Peyer's patch (tissue), 4 donors: ENCODE measurements at places on chromosomes 12 and 14. TPM values are rescaled to one million over a fixed set of nuclear protein-coding genes. Genes with fewer than 3 reads are reported as not detected.

The HELB gene
- total RNA-seq, result 19.8 TPM

The PARPBP gene
- total RNA-seq, result 4.2 TPM

The SAMD15 gene
- not detected for total RNA-seq

The HCFC2 gene
- 16.0 TPM for total RNA-seq

The SLCO1A2 gene
- not detected for total RNA-seq

The NXPH4 gene
- total RNA-seq, result not detected

The AICDA gene
- 5.4 TPM for total RNA-seq

DNA sequence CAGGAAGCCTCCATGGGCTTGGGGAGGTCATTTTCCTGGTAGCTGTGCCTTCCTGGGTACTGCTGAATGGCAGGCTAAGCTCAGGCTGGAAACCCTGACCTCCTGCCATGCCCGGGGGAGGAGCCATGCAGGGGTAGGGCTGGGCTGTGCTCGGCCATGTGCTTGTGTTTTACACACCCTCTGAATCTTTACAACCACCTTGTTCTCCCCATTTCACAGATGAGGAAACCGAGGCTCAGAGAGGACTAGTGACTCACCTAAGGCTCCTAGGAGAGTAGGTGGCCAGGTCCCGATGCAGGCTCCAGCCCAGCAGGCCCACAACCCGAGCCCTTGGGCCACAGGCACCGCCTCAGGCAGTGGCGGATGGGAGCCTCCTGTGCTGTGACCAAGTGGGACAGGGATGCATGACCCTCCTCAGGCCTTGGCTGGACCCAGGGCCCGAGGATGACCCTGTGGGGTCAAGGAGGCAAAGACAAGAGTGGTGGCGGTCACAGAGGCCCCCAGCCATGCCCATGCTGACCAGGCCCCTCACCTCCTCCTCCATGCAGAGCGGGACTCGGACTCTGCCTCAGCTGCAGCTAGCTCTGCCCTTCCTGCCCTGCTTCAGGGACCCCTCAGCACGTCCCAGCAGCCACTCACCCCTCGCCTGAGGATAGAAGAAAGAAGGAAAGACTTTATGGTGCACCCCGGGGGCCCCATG, 136.1 kb downstream of the CALM1 start:
- DNase-seq, result no peak

DNA sequence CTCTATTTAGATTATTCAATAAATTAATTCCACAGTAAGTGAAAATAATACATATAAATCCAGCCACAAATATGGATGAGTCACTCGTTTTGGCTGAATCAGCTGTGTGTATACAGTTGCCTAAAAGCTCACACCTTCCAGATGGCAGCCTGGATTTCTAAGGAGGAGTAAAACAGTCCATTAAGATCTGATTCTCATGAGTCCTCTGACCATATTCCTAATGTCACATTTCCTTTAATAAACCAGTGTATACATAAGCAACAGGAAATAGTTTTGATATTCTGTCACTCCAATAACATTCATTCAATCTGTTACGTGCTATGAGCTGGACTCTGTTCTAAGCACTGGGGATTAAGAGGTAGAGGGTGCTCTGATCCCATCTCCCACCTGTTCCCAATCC, 21.8 kb downstream of the MDM1 start:
- no peak for DNase-seq

DNA sequence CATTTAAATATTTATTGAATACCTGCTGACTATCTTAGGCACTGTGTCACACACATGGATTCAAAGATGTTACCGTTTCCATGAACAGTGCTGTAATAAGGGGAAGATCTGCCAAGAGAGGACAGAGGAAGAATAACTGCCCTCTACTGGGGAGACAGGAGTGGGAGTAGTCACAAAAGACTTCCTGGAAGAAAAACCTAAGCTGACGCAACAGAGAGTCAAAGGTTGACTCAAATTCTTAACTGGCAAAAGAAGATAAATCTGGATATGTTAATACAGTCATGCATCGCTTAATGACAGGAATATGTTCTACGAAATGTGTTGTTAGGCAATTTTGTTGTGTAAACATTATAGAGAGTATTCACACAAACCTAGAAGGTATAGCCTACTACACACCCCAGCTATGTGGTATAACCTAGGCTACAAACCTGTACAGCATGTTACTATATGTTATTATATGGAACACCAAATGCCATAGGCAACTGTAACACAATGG, 51.5 kb downstream of the DCAF5 start:
- no peak for DNase-seq

DNA sequence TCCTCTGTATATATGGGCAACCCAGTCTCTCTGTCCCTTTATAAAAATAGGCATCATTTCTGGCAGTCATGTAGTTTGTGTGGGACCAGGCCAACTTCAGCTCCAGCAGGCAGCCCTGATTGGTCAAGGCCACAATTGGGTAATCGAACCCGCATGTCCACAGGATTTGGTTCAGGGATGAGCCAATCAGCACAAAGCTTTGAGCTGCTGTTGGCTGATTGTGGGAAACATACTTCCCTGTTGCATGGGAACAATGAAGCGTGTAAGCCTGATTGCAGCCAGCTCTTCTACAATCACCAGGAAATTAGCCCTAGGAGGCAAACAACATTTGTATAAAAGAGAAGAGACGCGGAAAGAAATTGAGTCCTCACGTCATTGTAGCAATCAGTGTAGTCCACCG, 328.6 kb downstream of the PCNX1 start:
- no peak for DNase-seq

GRCh38 chr14:31154956-31155355, 52.6 kb downstream of the HECTD1 start:
- DNase-seq, result no peak

GRCh38 chr14:93976477-93977057, at the start of gene ASB2:
Gene ASB2, minus strand, starts transcription at chr14:93976570. Its CDS starts 12,031 bp downstream, at chr14:93964539.
- DNase-seq, result no peak

- no peak for DNase-seq
Observed at GRCh38 chr12:31322801-31323207, 3.1 kb downstream of the SINHCAF start.

GRCh38 chr14:80419769-80420168, 208.5 kb upstream of the DIO2 start:
- no peak for DNase-seq

DNA sequence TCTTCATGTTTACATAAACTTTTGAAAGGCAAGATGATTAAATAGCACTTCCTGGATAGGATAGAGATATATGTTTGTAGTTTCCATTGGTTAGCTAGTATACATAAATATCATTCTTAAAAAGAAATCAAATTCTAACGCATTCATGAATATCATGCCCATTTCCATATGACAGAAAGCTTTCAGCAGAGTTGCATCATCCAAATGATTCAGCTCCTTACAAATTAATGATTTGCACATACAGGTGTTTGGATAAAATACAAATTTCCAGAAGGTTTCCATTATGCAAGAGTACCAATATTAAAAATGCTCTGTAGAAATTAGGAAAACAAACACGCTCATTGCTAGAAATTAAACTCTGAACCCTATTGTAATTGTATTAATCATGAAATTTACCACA, 264.4 kb downstream of the FOXG1 start:
- DNase-seq, result no peak

DNA sequence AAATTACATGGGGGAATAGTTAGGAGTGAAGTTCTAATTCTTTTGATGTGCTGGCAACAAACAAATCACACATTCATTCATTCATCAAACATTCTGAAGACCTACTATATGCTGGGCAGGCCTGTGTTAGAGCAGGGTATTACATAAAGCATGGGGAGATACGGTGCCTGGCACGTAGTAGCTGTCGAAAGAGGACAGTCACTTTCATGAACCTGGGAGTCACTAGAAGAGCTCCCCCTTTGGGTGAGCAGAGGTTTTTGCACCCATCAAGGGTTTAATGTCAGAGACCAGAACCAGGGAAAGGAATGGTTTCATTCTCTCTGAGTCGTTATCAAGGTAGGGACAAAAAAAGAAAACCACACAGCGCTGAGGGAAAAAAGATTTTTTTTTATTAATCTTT, 10.0 kb downstream of the LHX5 start:
- DNase-seq, result no peak

GRCh38 chr14:55133416-55133815, 4.4 kb downstream of the LGALS3 start:
- no peak for DNase-seq

DNA sequence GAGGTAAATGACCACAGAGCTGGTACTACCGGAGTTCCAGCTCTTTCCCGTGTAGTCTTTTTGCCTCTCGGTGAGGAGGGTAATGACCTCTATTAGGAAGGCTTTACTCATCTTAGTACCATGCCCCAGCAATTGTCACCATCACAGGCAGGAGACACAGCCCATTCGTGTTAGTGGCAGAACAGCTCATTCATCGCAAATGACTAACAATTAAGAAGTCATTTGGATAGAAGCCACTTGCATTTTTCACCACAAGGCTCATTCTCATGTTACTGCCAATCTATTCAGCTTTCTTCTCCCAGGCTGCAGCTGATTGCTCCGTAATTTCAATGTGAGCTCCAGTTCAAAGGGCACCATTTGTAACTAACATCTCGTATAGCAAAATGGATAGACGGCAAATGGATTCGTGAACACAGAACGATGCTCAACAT, 718.8 kb upstream of the TMEM132C start:
- DNase-seq, result no peak

DNA sequence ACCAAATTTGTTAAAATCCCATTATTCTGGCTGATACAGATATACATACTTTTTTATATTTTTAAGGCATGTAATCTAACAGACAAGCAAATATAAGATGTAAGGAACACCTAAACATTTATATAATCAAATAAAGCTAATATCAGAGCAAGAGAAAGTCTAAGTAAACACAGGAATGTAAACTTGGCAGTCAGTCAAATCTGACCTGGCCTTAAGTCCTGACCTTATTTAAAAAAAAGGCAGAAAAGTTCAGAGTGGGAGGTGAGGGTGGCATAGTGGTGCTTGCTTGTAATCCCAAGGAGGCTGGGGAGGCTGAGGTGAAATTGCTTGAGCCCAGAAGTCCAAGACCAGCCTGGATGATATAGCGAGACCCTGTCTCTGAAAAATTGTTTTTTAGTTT, 152.6 kb downstream of the DERA start:
- no peak for DNase-seq

DNA sequence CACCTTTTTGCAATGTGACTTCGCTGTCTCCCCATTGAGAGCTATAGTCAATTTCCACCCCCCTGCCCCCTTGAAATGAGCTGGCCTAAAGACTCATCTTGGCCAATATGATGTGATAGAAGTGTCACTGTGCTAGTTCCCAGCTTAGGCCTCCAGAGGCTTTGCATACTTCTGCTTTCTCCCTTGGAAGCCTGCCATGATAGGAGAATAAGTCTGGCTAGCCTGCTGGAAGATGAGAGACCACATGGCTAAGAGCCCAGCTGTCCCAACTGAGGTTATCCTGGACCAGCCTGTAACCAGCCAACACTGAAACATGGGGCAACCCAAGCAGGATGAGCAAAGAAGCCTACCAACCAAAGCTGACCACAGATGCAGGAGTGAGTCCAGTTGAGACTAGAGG, 196.9 kb downstream of the GRIN2B start:
- DNase-seq, result no peak

GRCh38 chr14:63499701-63500250, 43.4 kb downstream of the PPP2R5E start:
- no peak for DNase-seq

DNA sequence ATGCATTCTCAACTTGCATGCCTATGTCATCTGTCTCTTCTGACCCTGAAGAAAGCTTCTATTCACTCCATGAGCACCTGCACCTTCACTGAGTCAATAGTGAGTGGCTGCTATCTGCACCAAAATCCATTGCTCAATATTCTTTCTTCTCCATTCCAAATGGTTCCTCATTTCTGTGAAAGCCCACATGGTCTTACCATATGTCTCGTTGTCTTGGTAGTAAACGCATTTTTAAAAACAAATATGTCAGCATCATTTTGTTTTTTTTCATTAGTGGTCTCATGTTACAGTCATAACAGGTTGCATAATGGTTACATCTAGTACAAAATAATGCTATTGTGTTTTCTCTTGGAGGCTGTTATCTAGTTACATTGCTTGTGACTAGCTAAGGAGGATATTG, 106.9 kb upstream of the CPM start:
- DNase-seq, result no peak

DNA sequence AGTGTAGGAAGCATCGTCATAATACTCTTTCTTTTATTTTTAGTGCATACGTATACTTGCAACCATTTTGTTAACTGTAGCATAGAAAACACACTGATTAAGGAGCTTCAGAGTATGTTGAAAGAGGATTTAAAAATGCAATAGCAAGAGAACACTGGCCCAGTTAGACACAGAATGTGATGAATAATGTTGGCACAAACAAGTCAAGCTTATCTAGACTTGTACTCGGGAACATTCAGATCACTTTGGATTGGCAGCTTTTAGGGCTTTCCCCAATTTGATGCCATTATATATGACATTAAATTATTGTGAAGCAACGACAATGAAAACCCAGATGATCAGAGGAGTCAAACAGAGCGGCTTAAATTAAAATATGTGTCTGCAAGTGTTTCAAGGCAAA, 468.1 kb downstream of the PRKD1 start:
- no peak for DNase-seq

DNA sequence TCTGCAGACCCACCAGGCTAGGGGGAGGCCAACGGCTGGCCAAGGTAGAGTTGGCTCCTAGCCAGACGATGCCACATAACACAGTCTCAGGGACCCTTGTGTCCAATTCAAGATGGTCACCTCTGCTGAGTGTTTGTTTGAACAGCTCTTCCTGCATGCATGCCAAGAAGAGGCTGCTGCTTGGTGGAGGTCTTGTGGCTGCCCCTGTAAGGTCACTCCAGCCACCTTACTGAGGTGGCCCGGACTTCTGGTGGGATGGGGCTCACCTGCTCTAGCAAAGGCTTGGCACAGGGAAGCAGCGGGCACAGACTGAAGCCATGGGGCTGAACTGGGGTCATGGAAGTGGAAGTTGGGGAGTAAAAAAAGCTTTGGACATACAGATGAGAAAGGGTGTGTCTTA, 210.3 kb downstream of the GLT1D1 start:
- no peak for DNase-seq

DNA sequence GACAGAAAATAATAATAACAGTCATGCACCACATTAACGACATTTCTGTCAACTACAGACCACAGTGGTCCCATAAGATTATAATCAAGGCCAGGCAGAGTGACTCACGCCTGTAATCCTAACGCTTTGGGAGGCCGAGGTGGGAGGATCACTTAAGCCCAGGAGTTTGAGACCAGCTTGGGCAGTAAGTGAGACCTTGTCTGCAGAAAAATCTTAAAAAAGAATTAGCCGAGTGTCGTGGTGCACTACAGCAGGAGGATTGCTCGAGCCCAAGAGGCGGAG, 8.6 kb downstream of the NAB2 start:
- DNase-seq, result no peak
